IPS DF 6.9 (cell line): ENCODE measurements at places on chromosomes 16 and 17.
A peak's percentile ranks its signal among the peaks of the same experiment; 100 is the strongest.

DNA sequence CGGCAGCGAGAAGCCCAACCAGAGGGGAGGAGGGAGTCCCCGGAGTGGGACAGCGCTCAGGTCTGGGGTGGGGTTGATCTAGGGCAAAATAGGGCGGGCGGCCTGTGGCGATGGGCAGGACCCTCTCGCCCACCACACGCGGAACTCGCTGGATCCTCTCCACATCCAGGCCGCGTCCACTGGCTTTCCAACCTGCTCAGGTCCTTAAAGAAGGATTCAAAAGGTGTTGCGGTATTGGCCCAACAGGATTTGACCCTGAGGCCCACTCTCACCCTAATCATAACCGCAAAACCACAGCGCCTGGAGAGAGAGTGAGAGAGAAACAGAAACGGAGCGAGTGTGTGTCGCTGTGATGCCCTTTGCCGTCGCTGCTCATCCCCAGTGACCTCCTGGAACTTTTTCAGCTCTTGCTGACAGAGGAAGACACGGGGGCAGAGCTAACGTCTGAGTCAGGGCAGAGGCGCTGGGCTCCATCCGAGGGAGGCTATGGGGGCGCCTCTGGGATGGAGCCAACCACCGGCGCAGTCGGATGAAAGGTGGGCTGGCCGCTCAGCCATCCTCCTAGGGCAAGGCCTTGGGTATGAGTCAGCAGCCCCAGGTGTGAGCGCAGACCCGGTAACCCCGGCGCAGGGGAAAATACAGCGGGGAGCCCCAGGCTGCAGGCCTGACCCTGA lies 16.7 kb upstream of the OR1F1 start:
- peak overlapping the region; percentile 39; the same call in 1 of the 2 replicates for H3K4me3 ChIP-seq
- H3K4me1 ChIP-seq: no peaks in the 10 kb centered on the region
- no peak for DNase-seq
- H3K27me3 ChIP-seq: no peaks in the 10 kb centered on the region
- H3K27ac ChIP-seq: no peak overlapping the region
- H3K36me3 ChIP-seq: no peaks in the 10 kb centered on the region

- DNase-seq: peak; percentile 74
- H3K27me3 ChIP-seq: peaks cover 4% of the 10 kb centered on the region; the same call in 1 of the 2 replicates
- H3K36me3 ChIP-seq: no peaks in the 10 kb centered on the region
- peaks cover 5% of the 10 kb centered on the region for H3K4me1 ChIP-seq
- no peak overlapping the region; the same call in 1 of the 2 replicates for H3K4me3 ChIP-seq
These were observed 38.2 kb upstream of the CCDC182 start for GRCh38 chr17:57783338-57783742.

GRCh38 chr17:14693382-14693781 lies 392.5 kb downstream of the HS3ST3B1 start:
- no peaks in the 10 kb centered on the region for H3K4me1 ChIP-seq
- no peak overlapping the region for H3K27ac ChIP-seq
- H3K36me3 ChIP-seq: no peaks in the 10 kb centered on the region
- DNase-seq: no peak
- H3K27me3 ChIP-seq: no peaks in the 10 kb centered on the region

DNA sequence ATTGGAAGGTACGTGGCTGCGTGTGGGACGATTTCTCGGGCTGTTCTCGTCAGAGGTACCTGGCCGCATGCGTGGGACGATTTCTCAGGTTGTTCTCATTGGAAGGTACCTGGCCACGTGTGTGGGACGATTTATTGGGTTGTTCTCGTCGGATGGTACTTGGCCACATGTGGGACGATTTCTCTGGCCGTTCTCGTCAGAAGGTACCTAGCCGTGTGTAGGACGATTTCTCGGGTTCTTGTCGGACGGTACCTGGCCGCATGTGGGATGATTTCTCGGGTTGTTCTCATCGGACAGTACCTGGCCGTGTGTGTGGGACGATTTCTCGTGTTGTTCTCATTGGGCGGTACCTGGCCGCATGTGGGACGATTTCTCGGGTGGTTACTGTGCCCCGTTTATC lies 50.1 kb upstream of the GNG13 start:
- no peaks in the 10 kb centered on the region for H3K27me3 ChIP-seq
- no peaks in the 10 kb centered on the region; the same call in 1 of the 2 replicates for H3K36me3 ChIP-seq
- no peaks in the 10 kb centered on the region for H3K4me1 ChIP-seq
- no peak overlapping the region; the same call in 1 of the 2 replicates for H3K4me3 ChIP-seq

GRCh38 chr16:47694543-47694942 lies 233.4 kb downstream of the PHKB start:
- H3K36me3 ChIP-seq: no peaks in the 10 kb centered on the region
- H3K27me3 ChIP-seq: no peaks in the 10 kb centered on the region

GRCh38 chr17:42153919-42154742 lies 658 bp downstream of the RAB5C start:
- peaks cover 6% of the 10 kb centered on the region for H3K4me1 ChIP-seq
- H3K27ac ChIP-seq: no peak overlapping the region
- H3K4me3 ChIP-seq: peak overlapping the region; percentile 97
- no peaks in the 10 kb centered on the region for H3K27me3 ChIP-seq
- H3K36me3 ChIP-seq: no peaks in the 10 kb centered on the region

DNA sequence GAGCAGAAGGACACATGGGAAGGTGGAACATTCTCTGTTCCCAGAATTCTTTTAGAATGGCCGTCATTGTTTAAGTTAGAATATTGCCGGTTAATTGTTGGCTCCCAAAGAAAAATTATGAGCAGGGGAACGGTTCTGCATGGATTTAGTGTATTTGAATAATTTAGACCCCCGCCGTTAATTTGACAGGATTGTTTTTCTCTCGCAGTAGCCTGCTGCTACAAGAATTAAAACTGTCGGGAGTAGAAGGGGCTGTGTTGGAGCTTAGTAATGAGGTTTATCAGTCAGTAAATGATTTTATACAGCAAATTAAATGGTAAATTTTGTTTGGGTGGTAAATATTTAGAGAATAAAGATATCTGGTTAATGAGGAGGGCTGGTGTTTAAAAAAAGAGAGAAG lies 431.2 kb upstream of the DYNLRB2 start:
- H3K36me3 ChIP-seq: no peaks in the 10 kb centered on the region
- no peak overlapping the region for H3K27ac ChIP-seq
- no peak overlapping the region for H3K4me3 ChIP-seq
- no peaks in the 10 kb centered on the region for H3K27me3 ChIP-seq
- DNase-seq: no peak

GRCh38 chr17:1454541-1454940 lies 1.5 kb downstream of the CRK start:
- H3K27me3 ChIP-seq: no peaks in the 10 kb centered on the region
- no peaks in the 10 kb centered on the region for H3K4me1 ChIP-seq
- H3K4me3 ChIP-seq: no peak overlapping the region
- no peak overlapping the region for H3K27ac ChIP-seq
- H3K36me3 ChIP-seq: no peaks in the 10 kb centered on the region
- DNase-seq: no peak

GRCh38 chr17:72572604-72573491 lies 452.0 kb downstream of the SOX9 start:
- DNase-seq: no peak
- H3K4me3 ChIP-seq: no peak overlapping the region
- no peak overlapping the region for H3K27ac ChIP-seq
- H3K27me3 ChIP-seq: no peaks in the 10 kb centered on the region
- H3K4me1 ChIP-seq: peaks cover 8% of the 10 kb centered on the region
- no peaks in the 10 kb centered on the region for H3K36me3 ChIP-seq

DNA sequence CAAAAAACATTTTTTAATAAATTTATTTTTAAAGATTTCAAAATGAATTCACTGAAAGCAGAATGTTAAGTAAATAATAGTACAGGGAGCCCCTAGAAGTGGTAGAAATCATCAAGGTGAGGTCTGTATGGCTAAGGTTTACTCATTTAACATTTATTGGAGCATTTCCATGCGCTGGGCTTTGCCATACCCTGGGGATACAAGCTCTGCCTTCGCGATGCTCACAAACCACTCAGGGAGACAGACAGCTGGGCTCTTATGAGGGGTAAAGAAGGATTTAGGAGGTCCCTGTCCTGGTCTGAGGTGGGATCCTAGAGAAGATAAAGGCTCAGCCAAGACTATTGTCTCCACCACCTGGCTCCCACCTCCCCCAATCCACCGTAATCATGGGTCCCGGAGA lies 11.3 kb upstream of the LPCAT2 start:
- H3K27me3 ChIP-seq: no peaks in the 10 kb centered on the region
- no peak overlapping the region for H3K27ac ChIP-seq
- H3K4me1 ChIP-seq: no peaks in the 10 kb centered on the region
- DNase-seq: no peak

DNA sequence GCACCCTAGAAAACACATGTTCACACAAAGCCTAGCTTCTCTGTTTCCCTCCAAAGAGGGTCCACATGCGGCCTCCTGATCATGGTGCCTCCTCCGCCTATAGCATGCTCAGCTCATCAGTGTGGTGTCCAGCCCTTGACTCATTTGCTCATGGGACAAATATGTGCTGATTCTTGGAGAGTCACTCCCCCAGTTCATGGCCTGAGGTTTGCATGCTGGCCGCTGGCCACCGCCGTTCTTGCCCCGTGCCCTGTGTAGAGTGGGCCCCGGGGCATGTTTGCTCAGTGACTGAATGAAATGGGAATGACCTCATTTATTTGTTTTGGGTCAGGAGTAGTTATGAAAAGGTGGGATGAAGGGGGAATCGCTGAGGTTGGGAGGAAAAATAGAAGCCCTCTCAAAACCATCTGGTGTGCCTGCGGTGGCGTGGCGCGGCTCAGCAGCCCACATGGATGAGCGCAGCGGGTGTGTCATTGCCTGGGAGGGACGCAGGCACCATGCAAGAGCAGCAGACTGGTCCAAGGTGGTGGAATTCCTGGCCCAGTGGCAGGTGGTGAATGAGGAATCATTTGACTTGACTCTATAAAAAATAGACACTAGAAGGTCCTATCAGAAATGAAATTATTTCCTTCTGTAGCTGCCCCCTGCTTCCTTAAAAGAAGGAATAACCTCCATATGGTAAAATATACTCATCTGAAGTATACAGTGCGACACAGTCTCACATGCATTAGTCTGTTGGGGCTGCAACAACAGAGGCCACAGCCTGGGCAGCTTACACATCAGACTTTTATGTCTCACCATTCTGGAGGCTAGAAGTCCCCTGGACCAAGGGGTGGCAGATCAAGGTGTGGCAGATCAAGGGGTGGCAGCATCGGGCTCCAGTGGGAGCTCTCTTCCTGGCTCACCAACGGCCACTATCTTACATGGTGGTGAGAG lies 31.7 kb downstream of the CRISPLD2 start:
- no peaks in the 10 kb centered on the region for H3K27me3 ChIP-seq
- 0 out of 2 replicates have a peak, but pooled peaks cover 3% of the 10 kb centered on the region for H3K36me3 ChIP-seq
- no peak overlapping the region for H3K27ac ChIP-seq

GRCh38 chr17:47711366-47712099 lies 17.6 kb downstream of the TBKBP1 start:
- H3K4me3 ChIP-seq: no peak overlapping the region
- no peak for DNase-seq

DNA sequence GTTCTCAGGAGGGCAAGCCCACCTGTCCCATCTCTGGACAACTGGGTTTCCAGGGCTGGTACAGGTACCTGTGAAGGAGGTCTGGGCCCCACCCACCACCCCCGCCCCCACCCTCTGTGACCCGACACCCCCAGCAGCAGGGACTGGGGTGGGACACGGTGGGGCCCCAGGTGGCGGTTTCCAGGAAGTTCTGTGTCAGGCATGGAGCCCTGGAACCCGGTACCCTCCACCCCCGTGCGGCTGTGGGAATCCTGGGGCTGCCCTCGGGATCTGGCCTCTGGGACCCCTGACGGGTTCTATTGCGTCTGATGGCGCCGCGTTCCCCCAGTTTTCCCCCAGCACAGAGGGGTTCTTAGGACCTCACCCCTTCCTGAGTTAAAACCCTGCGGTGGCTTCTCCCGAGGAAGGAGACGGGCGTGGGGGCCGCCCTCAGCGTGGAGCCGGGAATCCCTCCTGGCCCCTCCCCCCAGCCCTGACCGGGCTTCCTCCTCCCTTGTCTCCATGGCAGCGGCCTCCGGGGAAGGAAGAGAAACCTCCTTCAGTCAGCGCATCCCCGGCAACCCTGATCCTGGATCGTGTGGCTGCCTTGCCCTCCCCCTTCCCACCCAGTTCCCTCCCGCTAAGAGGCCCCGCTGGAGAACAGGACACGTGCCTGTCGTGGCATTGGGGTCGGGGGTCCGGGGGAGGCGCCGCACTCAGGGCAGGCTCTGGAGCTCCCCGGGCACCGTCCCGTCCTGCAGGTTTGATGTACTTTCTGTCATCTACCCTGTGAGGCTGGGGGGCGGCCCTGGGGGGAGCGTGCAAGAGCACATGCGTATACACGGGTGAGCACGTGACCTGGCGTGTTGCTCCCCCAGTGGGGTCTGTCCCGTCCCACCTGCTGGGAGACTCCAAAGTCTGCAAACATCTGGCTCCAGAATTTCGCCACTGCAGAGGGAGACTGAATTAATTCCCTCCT lies 30.3 kb downstream of the CACNA1H start:
- DNase-seq: no peak
- H3K4me3 ChIP-seq: no peak overlapping the region
- H3K27me3 ChIP-seq: no peaks in the 10 kb centered on the region
- H3K4me1 ChIP-seq: peaks cover 1% of the 10 kb centered on the region; the same call in 1 of the 2 replicates
- H3K36me3 ChIP-seq: no peaks in the 10 kb centered on the region; the same call in 1 of the 2 replicates

GRCh38 chr17:6548034-6548433 lies 8.3 kb downstream of the PITPNM3 start:
- H3K27ac ChIP-seq: no peak overlapping the region
- no peaks in the 10 kb centered on the region for H3K36me3 ChIP-seq
- H3K27me3 ChIP-seq: no peaks in the 10 kb centered on the region
- DNase-seq: no peak
- peaks cover 12% of the 10 kb centered on the region for H3K4me1 ChIP-seq
- no peak overlapping the region for H3K4me3 ChIP-seq

GRCh38 chr17:13917634-13918033 lies 151.7 kb upstream of the COX10 start:
- peaks cover 4% of the 10 kb centered on the region; the same call in 1 of the 2 replicates for H3K4me1 ChIP-seq
- H3K27me3 ChIP-seq: no peaks in the 10 kb centered on the region
- H3K27ac ChIP-seq: no peak overlapping the region
- H3K4me3 ChIP-seq: no peak overlapping the region

GRCh38 chr17:27376637-27377547 lies 79.4 kb upstream of the KSR1 start:
- H3K36me3 ChIP-seq: no peaks in the 10 kb centered on the region
- no peak overlapping the region for H3K27ac ChIP-seq
- no peak for DNase-seq

DNA sequence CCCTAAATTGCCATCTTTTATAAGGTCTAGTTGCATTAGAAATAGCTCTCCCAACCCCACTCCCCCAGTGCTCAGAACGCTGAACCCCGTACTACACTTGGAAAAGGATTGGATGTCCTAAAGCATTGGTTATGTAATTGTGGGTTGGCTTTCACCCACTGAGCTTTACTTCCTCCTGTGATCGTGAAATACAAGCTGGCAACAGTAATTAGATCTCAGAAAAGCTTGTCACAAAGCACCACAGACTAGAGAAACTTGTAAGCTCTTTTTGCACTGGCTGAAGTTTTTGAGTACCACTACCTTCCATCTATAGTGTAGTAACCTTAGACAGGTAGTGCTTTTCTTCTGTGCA lies 54.4 kb downstream of the SIAH1 start:
- H3K27me3 ChIP-seq: no peaks in the 10 kb centered on the region
- no peak for DNase-seq
- no peak overlapping the region for H3K27ac ChIP-seq
- no peak overlapping the region for H3K4me3 ChIP-seq
- H3K4me1 ChIP-seq: no peaks in the 10 kb centered on the region
